ENCODE measurements at places on chromosomes 13 and 19. TPM values are rescaled to one million over a fixed set of nuclear protein-coding genes. Genes with fewer than 3 reads are reported as not detected.

Gene ZNF497
- 1.3 TPM for total RNA-seq

Gene KIR2DL3
- total RNA-seq: not detected

Gene RB1
- 61.2 TPM for total RNA-seq

DNA sequence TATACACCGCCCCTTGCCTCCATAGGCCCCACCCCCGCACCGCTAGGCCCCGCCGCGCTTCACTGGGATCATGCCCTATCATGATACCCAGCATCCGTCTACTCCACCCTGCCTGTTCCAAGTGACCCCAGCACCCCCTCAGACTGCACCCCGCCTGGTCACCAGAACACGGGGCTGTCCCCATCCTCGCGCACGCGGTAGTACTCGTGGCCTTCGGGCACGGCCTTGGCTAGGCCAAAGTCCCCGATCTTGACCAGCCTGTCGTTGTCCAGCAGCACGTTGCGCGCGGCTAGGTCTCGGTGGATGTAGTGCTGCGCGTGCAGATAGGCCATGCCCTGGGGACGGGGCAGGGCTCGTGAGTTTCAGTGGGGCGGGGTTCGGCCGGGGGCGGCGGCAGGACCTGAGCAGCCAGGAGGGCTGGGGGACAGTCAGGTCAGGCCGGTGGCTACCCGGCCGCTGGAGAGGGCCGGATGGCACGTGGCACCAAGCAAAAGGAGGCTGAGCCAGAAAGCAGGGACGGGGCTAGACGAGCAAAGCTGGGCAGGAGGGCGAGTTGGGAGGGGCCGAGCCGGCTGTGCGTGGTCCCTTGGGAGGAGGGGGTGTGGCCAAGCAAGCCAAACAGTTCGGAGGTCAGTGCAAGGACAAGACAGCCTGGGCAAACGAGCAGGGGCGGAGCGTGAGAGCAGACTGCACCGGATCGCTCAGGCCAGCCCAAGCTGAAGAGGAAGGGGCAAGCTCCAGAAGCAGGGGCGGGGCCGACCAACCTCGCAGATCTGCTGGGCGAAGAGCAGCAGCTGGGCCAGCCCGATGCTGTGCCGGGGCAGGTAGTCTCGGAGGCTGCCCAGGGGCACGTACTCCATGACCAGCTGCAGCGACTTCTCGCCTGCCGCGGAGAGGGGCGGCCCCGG is 13.6 kb upstream of the ICAM3 start:
- no peak for DNase-seq

- no peak for DNase-seq
Observed at GRCh38 chr13:24618011-24618955, 61.9 kb upstream of the ATP12A start.

DNA sequence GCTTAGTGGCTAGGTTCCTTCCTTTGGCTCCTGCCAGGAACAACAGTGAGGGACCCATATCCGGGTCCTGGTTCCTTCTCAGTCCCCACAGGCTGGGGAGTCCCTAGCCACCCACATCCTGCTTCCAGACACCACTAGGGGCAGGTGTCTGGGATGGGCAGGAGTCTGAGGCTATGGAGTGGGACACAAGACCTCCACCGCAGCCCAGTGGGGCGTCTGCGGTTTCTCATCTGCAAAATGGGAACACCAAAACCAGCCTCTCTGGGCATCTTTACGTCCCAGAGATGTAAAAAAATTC is 879 bp upstream of the FCGBP start:
- no peak for DNase-seq

DNA sequence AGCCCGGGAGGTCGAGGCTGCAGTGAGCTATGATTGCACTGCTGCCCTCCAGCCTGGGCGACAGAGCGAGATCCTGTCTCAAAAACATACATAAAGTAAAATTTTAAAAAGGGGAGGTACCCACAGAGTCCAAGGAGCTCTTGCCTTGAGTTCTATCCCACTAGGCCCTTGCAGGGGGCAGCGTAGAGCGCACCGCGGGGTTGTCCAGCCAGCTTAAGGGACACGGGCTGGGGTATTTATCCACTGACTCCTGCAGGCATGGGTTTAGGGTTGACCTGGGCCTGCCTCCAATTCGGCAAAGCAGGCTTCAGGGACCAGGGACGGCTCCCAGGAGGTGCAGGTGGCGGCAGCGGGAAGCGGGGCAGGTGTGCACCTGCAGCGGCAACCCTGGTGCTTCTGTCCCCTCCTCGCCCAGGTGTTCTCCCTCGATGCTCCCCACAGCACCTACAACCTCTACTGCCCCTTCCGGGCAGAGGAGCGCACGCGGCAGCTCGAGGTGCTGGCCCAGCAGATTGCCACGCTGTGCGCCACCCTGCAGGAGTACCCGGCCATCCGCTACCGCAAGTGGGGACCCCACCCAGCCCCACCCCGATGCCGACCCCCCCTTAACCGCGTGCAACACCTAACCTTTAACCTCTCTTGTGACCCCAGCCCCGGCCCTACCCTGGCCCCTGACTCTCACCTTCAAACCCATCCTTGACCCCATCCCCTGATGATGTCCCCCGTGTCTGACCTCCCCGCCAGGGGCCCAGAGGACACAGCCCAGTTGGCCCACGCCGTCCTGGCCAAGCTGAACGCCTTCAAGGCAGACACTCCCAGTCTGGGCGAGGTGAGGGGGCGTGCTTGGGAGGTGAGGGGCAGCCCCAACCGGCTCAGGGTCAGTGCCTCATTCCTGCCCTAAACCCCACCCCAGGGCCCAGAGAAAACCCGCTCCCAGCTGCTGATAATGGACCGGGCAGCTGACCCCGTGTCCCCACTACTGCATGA is 4.7 kb downstream of the STXBP2 start:
- DNase-seq: no peak

Data from dermis blood vessel endothelial cell (primary cell).